ENCODE measurements at places on chromosomes 5 and 9.
A peak's percentile ranks its signal among the peaks of the same experiment; 100 is the strongest.

DNA sequence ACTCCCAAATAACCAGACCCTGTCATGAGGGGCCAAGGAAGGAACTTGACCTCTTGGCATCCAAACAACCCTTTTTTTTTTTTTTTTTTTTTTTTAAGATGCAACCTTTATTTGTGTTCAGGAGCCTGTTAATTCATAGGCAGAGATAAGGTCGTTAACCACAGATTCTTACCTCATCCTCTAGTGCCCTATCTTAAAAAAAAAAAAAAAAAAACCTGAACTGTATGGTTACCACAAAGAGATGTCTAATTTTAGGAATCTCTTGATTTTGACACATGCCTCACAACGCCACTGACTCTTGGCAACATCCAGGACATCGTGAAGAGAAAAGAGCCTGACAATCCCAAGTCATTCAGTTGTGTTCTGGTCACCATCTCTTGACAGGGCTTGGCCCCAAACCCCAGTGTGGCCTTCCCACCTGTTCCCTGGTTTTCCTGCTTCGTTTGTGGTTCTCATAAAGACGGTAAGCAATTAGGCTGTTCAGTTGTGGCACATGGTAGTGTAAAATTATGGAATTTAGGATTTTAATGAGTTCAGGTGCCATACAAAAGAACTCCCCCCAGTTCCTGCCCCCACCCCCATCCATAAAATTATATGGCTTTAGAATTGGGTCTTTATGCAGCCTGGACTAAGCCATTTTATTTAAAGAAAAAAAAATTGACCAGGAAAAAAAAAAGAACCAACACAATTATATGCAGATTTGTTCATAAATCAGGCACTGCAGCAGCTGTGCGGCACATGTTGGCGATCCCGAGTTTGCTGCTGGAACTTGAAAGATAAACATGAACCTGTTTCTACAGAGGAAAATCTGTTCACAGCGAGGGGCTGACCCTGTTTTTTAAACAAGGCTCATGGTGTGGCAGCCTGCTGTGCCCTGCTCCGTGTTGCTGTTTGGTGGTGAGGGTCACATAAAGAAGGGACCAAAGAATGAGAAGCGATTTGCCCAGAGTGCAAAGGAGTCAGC is 267.8 kb upstream of the CLINT1 start:
- no peak for DNase-seq

DNA sequence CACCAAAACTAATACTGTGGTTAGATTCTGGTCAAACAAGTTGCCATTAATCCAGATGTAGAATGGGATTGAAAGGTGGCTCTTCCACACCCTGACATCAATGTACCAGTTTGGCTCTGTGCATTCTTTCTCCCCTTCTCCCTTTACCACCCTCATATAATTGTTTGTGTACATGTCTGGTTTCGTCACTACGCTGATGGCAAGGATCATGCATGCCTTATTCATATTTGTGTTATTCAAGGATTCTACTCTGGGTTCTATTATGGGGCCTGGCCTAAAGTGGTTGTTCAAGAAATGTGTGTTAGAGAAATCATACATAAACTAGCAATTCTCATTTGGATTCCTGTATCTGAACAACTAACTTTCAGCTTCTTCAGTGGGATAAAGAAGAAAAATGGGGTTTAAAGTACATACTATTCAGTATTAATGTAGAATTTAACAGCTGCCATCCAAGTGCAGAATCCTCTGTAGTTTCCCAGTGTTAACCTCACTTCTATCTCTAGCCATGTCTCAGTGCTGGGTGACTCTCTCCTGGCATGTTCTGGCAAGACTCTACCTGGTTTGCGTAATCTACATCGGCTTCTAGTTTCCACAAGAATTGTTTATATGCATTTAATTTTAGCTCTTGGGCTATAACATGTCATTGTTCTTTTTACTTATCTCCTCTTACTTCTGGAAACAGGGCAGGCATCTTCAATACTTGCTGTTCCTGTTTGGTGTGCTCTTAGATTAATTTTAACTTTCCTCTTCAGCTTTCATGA is 27.9 kb upstream of the CDKN2B start:
- DNase-seq: no peak

DNA sequence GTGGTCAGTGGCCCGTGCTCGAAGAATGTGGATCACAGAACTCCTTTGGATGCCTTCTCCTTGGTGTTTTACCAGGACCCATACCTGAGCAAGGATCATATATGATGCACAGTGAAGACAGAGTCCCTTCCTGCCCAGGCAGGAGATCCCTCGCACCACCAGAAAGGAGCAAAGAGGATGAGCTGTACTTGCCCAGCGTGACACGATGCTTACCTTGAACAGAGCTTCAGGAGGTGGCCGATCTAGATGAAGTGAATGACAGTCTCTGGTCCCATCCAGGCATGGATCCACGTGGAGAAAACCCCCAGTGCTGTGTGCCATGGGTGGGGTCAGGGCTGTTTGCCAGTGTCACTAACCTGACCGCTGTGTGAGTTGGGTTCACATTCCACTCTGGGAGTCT is 455.4 kb downstream of the GADD45G start:
- no peak for DNase-seq

DNA sequence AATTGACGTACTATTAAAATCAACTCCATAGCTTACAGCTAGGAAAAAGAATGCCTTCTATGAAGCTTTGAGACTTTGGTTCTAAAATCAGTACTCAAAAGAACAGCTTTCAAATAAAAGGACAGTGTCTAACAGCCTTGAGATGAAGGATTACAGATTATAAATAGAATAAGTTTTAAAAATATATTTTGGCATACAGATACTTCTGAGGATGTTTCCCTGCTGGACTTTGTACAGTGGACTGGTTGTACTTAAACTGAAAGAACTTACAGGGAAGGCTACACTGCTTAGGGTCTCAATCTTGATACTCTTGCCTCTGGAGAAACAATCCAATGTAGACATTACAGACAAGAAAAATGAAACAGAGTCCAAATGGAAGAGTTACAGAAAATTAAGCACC is 452.7 kb downstream of the CETN3 start:
- DNase-seq: no peak

DNA sequence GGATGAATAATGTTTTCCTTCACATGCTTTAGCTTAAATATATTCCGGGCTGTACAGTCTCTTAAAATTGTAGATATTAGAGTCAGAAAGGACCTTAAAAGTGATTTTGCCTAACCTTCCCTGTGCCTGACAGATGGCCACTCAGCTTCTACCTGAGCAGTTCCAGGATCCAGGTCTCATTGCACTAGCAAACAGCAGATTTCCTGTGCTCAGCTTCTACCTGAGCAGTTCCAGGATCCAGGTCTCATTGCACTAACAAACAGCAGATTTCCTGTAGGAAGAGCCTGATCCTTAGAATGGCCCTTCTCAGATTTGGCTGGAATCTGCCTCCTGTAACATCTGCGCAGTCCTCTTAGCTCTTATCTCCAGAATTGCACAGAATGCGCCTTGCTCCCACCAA is 219.8 kb downstream of the AOPEP start:
- no peak for DNase-seq

GRCh38 chr9:90939351-90939750 is 137.7 kb downstream of the SYK start:
- no peak for DNase-seq

DNA sequence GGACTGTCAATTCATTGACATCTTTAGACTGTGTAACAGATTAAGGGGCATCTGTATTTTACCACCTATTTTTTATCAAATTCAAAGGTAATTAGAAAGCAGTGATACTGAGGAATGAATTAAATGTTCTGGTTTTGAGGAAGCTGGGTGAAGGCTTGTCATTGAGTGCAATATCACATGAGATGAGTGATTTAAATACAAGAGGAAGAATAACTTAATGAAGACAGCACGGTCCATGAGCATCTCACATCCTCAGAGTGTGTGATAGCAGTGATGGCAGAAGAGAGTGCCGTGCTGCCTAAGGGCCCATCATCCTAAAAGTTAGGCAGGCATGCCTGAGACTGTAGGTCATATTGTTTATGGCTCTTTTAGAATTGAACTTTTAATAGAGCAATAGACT is 263.3 kb downstream of the MAST4 start:
- DNase-seq: no peak

DNA sequence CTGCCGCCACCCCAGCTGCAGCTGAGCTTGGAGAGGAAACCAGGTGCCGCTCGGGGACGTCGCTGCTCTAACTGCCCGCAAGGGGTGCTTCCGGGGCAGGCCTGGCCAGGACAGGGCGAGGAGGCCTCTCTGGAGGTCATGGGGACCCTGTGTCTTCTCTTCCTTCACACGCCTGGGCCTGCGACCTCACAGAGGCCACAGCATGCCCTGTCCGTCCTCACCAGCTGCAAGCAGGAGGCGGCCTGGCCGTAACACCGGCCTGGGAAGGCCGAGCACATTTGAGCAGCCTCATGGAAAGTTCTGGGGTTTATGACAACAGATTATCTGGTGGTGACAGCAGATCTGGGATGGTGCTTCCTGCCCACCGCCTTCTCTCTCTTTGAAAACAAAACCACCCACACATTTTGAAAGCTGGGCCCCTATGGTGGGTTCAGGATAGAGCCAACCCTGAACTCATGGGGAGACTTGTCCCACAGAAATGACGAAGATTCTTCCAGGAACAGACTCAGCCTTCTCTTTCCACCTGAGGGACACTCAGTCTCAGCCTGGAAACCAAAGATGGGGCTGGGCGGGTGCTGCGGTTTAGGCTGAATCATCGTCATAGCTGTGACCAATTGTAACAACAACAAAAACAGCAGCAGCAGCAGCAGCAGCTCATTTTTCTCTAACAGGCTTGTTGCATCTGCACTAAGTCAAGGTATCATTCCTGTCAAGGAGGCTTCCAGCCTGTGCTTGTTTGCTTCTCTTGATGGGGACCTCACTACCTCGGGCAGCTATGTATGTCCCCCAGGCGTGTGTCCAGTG is 99.6 kb upstream of the RAPGEF1 start:
- peak; percentile 48 for DNase-seq

GRCh38 chr5:57805170-57805569 is 322.6 kb upstream of the ACTBL2 start:
- no peak for DNase-seq

DNA sequence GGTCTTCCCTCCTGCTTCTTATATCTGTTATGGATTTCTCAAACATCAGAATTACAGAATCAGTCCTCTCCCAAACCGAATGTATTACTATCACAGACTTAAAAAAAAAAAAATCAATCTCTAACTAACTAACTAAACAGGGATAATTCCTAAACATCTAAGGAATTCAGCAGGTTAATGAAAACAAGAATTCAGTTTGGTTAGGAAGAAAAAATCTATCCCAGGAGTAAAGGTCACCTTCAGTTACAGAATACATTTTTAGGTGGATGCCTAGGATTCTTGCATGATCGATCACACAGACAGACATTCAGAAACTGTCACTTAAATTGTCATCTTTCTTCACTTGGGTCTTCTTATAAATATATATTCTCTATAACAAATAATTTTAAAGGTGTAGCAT is 11.5 kb downstream of the PTAR1 start:
- no peak for DNase-seq

GRCh38 chr5:124663101-124663506 is 83.3 kb downstream of the ZNF608 start:
- no peak for DNase-seq

GRCh38 chr5:113293068-113293974 is 141.5 kb downstream of the TSSK1B start:
- DNase-seq: peak; percentile 25

DNA sequence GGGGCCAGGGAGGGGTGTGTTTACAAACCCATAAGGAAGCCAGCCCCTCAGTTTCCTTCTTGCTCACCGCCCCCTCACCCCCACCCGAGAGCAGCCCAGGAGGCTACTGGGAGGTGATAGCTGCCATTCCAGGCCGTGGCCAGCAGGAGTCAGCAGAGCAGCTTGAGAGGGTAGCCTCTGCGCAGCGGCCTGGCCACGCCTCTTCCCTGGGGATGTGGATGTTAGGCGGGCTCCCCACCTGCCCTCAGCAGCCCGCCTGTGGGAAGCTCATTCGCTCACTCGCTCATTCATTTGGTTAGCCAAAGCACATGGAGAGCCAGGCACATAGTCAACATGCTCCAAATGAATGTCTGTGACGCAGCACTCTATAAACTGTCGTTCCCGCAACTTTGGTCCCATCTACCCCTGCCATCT is 6.1 kb upstream of the DPM2 start:
- peak; percentile 82 for DNase-seq

- DNase-seq: no peak
Measured at GRCh38 chr9:113529336-113530009, 65.9 kb downstream of the RGS3 start.

DNA sequence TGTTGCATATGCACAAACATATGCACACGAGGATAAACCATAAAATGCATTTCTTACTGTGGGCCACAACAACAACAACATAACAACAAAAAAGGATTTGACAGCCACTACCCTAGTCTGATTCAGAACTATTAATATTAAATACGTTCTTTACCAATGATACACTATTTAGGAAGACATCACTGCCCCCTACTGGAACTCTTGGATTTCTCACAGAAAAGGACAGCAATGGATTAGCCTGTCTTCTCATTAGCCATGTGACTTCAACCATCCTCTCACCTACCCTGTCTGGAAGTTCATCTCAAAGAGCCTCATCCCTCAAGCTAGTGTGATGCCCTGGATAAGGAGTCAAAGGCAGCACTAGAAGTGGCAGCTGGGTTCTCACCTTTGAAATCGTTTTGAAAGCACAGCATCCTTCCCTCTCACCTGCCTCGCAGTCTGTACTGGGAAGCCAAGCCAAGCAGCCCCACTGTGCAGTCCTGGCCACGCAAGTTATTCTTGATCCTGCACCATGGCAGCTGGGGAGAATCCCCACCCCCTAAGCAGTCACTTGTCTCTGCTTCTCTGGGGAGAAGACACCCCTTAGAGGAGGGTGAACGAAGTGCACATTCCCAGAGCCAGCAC is 64.6 kb downstream of the SH3TC2 start:
- DNase-seq: peak; percentile 88

- peak; percentile 68 for DNase-seq
Measured at GRCh38 chr9:105608721-105609598, 51.0 kb downstream of the FKTN start.

- peak; percentile 22 for DNase-seq
Measured at GRCh38 chr5:150394131-150394530, 18.6 kb downstream of the CD74 start.

GRCh38 chr5:169706758-169707450 is 69.8 kb downstream of the DOCK2 start:
- DNase-seq: peak; percentile 48

DNA sequence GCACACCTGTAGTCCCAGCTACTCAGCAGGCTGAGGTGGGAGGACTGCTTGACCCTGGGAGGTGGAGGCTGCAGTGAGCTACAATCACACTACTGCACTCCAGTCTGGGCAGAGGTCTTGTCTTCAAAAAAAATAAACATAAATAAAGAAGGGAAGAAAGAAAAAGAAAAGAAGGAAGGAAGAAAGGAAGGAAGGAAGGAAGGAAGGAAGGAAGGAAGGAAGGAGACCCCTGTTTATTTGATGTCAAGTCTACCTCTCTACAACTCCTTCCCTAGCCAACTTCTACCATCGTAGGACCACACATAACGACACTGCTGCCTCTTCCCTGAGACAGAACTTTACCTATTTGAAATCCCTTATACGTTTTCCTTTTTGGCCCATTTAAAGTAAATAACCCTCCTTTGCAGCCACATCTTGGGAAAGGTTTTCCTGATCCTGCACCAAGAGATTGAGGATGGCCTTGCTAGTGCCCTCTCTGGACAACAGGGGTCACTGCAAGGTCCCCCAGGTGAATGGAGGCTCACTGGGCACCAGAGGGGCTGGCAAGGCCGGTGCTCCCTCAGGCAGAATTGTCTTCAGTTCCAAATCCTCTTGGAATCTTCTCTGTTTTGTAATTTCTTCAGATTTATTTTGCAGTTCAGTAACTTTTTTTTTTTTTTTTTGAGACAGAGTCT is 10.5 kb downstream of the RPS14 start:
- peak; percentile 38 for DNase-seq

GRCh38 chr9:35163413-35163812 is 1.6 kb downstream of the UNC13B start:
- DNase-seq: no peak

GRCh38 chr9:129850821-129851550 is 15.7 kb downstream of the USP20 start:
- peak; percentile 28 for DNase-seq

Data from cardiac fibroblast (primary cell).